Mesothelial cell of epicardium (in vitro differentiated cells): ENCODE measurements at places on chromosomes 4 and X. TPM values are rescaled to one million over a fixed set of nuclear protein-coding genes. Genes with fewer than 3 reads are reported as not detected.

Gene TBX22
- total RNA-seq = 0.09 TPM in 1 of 3 replicates, not detected in the others

Gene RPS6KA6
- 11.7 to 13.6 TPM (median 12.4 TPM) in 3 replicates for total RNA-seq

Gene MMAA
- total RNA-seq = 6.7 to 8.4 TPM (median 8.3 TPM) in 3 replicates

Gene ELOVL6
- 24.4 to 27.6 TPM (median 24.5 TPM) in 3 replicates for total RNA-seq

Gene BGN
- 114 to 121 TPM (median 121 TPM) in 3 replicates for total RNA-seq

Gene JAKMIP1
- not detected in 3 replicates for total RNA-seq

Gene ERCC6L
- 2.4 to 3.0 TPM (median 2.8 TPM) in 3 replicates for total RNA-seq

Gene CT45A8
- not detected in 3 replicates for total RNA-seq

Gene N4BP2
- 38.9 to 41.0 TPM (median 40.6 TPM) in 3 replicates for total RNA-seq

Gene NHSL2
- total RNA-seq = 22.8 to 24.6 TPM (median 24.0 TPM) in 3 replicates

Gene PLXNB3
- total RNA-seq = 3.6 to 4.3 TPM (median 4.3 TPM) in 3 replicates

Gene HELT
- total RNA-seq = not detected in 3 replicates

Gene SPANXA2
- total RNA-seq = not detected in 3 replicates

DNA sequence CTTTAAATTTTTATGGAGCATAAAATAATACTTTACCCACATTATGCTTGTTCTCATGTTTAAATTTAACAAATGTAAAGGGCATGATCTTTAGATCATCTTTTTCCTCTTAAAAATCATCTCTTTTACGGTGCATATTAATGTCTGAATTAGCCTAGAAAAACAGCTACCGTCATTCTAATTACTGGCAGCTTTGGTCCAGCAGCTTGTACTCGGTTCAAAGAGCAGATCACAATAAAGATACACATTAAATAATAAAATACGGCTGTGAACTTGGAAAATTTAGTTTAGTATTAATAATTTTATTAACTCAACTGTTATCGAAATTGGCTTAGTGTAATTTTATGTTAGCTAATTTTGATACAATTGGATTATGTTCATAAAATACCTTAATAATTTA lies 19.1 kb downstream of the CCSER1 start:
- no peak for DNase-seq

GRCh38 chr4:139684351-139684750 lies 18.7 kb downstream of the MGST2 start:
- no peak for DNase-seq

- DNase-seq = no peak
These were observed 100.7 kb downstream of the PDGFC start for GRCh38 chr4:156870861-156871260.

DNA sequence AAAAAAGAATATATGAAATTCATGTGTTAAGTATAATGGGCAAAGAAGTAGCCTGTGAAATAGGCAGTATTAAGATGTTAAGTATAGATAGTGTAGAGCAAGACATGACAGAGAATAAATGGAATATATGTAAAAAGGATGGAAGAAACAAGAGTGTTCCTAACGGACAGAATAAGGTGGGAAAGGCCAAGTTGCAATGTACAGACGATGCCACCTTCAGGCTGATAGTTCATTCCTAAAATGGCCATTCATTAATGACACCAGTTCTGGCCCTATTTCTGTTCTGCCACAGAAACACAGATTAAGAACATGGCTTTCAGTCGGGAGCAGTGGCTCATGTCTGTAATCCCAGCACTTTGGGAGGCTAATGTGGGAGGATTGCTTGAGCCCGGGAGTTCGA lies 4.4 kb upstream of the FAM184B start:
- no peak for DNase-seq

DNA sequence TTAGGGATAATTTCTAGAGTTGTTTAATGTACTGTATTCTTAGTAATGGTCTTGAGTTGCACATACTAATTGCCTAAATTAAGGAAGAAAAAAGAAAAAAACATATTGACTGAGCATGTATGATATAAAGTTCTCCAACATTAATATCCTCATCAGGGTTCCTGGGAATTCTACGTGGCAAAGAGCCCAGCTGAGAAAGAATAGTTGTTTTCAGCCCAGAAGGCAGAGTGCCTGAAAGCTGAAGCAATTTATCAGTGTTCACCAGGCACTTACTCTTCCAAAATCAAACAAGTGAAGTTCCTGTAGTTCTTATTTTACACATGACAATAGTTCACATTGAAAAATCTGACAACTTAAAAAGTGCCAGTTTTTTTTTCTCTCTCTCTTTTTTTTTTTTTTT lies 27.7 kb downstream of the YIPF7 start:
- no peak for DNase-seq

- no peak for DNase-seq
These were observed 216.2 kb downstream of the HS6ST2 start for GRCh38 chrX:132742246-132742645.

DNA sequence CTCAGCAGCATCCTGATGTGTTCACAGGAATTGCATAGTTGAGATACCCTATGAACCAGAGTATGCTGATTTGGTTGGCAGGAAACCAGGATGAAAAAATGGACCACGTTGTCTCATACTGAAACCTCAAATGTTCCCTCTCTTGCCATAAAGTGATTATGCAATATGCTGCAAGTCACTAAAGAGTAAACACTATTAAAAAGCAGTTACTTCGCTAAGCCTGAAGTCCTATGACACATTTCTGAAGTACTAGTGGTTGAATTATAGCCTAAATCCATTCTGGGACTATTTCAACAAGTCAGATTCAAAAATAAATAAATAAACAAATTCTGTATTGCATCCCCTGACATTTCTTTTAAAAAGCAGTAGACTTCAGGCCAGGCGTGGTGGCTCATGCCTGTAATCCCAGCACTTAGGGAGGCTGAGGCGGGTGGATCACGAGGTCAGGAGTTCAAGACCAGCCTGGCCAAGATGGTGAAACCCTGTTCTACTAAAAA lies 106.0 kb upstream of the NAP1L5 start:
- no peak for DNase-seq

DNA sequence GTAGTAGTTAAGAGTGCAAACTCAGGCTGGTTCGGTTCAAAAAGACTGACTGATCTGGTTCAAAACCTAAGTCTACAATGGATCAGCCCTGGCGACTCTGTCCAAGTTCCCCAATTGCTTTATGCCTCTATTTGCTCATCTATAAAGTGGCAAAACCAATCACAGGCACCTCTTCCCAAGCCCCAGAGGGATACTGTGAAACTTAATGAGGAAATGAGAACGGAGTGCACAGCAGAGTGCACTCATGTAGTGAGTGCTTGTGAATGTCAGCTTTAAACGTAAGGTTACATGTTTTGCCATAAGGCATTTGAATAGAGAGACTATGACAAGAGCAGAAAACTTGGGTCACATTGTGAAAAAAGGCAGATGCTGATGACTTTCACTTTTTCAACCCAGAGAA lies 199.7 kb upstream of the KLF3 start:
- no peak for DNase-seq

DNA sequence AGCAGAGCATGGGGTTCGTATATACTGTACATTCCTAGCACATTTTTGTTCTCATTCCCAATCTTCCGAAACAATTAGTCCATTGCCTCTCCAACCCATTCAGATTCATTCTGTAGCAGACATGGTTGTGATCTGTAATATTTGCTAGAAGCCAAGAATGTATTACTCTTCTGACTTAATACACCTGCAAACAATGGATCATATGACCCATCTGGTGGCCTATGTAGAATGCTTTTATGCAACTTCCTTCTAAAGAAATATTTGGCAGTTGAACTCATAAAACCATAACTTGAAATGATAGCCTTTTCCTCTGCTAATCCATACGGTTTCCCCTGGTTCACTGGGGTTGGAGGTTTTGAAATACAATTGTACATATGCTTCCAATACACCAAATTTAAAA lies 32.8 kb upstream of the SGMS2 start:
- no peak for DNase-seq

GRCh38 chrX:77160301-77160700 lies 286.9 kb upstream of the FGF16 start:
- no peak for DNase-seq

- DNase-seq = no peak
These were observed 34.1 kb upstream of the NAF1 start for GRCh38 chr4:163200727-163201349.

- no peak for DNase-seq
These were observed 579 bp downstream of the IL3RA start for GRCh38 chrX:1336948-1337779.

DNA sequence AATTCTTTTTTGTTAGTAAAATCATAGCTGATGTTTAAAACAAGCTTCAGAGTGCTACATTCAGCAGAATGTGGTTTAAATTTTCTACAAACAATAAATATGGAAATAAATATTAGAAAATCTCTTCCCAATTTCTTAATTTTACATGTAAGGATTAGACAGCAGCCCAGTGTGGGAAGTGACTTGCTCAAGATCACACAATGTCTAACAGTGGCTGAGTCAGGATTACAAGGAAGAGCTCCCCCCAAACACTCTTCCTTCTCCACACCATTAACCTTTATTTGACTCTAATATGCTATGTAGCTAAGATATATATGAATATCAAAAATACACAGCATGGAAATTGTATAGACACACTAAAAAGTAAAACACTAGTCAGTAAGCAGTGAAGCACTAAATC lies 59.5 kb downstream of the SLC10A7 start:
- no peak for DNase-seq

DNA sequence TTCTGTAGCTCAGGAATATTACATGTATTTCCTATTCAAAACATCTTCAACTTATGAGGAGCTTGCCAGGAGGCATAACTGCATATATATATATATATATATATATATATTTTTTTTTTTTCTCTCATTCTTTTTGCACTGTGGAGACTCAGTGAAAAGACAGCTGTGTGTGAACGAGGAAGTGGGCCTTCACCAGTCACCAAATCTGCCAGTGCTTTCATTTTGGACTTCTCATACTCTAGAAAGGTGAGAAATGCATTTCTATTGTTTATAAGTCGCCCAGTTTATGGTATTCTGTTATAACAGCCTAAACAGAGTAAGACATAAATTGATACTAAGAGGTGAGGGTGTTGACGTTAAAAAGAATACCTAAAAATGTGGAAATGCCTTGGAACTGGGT lies 710.6 kb downstream of the TRAM1L1 start:
- DNase-seq = no peak

DNA sequence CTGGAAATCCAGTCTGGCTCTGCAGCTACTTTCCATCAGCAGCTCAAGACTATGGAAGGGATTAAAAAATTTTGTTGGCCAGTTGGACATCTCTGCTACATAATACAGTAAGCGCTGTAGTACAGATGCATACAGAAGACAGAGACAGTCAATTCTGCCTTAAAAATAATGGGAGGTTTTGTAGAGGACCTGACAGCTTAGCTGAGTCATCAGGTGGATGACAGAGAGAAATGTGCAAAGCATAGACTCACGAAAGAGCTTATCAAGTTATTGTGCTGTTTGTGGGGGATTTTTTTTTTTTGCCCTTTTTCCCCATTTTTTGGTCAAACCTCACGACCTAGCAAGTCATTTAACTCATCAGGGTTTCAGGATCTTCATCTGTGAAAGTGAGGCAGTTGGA lies 149.0 kb upstream of the SCML1 start:
- no peak for DNase-seq

DNA sequence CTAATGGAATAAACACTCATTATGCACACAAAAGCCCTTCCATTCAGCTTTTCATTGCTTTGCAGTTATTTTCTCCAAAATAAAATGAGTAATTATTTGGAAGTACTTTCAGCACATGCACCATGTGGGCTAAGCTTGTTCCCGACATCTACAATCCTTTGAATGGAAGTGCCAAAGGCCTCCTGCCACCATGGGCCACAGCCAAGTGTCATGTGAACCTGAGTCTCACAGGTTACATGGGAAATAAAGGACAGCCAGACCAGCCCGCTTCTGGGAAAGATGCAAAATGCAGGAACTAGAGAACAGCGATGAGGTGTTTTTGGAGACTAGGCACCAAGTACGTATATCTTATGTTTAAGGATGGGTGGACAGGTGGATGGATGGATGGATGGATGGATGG lies 181.8 kb downstream of the AFF2 start:
- DNase-seq = no peak

DNA sequence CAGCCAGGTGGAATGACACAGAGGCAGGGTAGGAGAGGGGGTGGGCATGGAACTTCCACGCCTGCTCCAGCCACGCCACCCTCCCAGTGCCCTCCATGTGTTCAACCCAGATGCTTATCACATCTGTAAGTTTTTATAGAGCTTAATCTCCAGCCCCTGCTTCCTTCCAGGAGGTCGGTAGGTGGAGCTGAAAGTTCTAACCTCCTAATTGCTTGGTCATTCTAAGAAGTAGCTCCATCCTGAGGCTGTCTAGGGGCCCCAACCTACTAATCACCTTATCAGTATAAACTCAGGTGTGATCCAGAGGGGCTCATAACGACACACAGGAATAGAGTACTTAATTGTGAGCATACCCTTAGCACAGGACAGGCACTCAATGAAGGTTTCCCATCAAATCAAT lies 18.3 kb downstream of the QDPR start:
- no peak for DNase-seq

GRCh38 chr4:120446051-120446567 lies 379.5 kb upstream of the MAD2L1 start:
- DNase-seq = no peak

GRCh38 chr4:55851885-55852284 lies 1.6 kb upstream of the EXOC1 start:
- DNase-seq = no peak

GRCh38 chrX:23334521-23334847 lies 165 bp upstream of the PTCHD1 start:
- no peak for DNase-seq

DNA sequence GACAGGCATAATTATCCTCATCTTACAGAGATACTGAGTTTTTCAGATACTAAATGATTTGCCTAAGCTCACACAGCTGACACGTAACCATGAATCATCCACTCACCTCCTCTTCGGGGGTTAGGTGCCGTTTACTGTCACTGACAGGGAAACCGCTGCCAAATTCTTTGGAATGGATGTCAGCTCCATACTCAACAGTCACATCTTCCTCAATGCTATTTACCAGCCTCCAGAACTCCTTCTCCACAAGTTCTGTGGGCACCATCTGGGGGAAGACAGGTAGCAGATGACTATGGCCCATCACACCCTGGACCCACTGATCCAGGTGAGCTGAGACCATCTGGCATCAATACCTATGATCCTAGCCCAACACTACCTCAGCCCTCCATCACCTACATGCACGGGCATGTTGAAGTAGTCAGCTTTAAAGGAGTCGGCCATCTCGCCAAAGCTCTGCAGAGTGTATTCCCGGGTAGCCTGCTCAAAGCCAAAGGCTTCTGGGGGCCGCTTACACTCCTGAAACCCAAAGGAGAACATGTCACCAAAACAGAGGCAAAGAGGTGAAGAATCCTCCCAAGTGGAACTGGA lies 13.5 kb downstream of the KDM5C start:
- DNase-seq = no peak

DNA sequence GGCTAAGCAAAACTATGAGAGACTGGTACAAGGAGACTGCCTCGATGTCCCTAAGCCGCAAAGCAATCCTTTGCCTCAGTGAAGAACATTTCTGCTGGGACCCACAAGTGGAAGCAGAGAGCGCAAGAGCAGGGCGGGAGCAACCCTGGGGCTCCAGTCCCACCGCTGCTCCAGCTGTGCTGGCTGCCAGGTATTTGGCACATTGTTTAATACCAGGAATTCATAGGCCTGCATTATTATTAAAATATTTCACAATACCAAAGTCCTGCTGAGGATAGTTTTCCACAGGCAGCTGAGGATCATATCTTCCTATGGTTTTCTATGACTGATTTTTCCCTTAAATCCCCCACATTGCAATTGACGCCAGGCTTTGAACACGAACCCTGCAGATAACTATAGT lies 163.5 kb upstream of the TLL1 start:
- DNase-seq = no peak

GRCh38 chrX:78476701-78477100 lies 149.3 kb upstream of the CYSLTR1 start:
- no peak for DNase-seq

- DNase-seq = no peak
These were observed 335.7 kb downstream of the FSTL5 start for GRCh38 chr4:161828061-161828460.
